ENCODE measurements at places on chromosomes 2 and 18. TPM values are rescaled to one million over a fixed set of nuclear protein-coding genes. Genes with fewer than 3 reads are reported as not detected.

The PPP1R1C gene
- total RNA-seq, result 1.8 TPM

The MRO gene
- 0.26 TPM for total RNA-seq

The RBM44 gene
- total RNA-seq, result 0.16 TPM

The ARHGEF4 gene
- 11.0 TPM for total RNA-seq

The NPAS2 gene
- 83.8 TPM for total RNA-seq

The FBXO15 gene
- total RNA-seq, result 0.48 TPM

The GPR148 gene
- not detected for total RNA-seq

The EVX2 gene
- not detected for total RNA-seq

The SP5 gene
- not detected for total RNA-seq

The ADGRF3 gene
- 0.15 TPM for total RNA-seq

The FAHD2A gene
- 31.3 TPM for total RNA-seq

The ZC3H8 gene
- total RNA-seq, result 12.1 TPM

The LIPG gene
- total RNA-seq, result 0.24 TPM

The AQP12B gene
- total RNA-seq, result not detected

The CCDC74A gene
- 16.2 TPM for total RNA-seq

The ERBB4 gene
- total RNA-seq, result not detected

The GAD1 gene
- 0.34 TPM for total RNA-seq

The KLF7 gene
- total RNA-seq, result 28.8 TPM
